Epithelial cell of alveolus of lung (primary cell): ENCODE measurements at places on chromosomes 1 and 21. TPM values are rescaled to one million over a fixed set of nuclear protein-coding genes. Genes with fewer than 3 reads are reported as not detected.

Gene AUNIP
- total RNA-seq = 2.7 and 3.2 TPM in 2 replicates

Gene LENEP
- not detected in 2 replicates for total RNA-seq

Gene PLEKHG5
- 5.3 and 15.7 TPM in 2 replicates for total RNA-seq

Gene NR5A2
- total RNA-seq = 3.2 and 4.7 TPM in 2 replicates

Gene OR2L2
- not detected in 2 replicates for total RNA-seq

Gene PTPRF
- total RNA-seq = 59.1 and 98.5 TPM in 2 replicates

Gene EDN2
- total RNA-seq = not detected in 2 replicates

Gene TRIM63
- total RNA-seq = not detected in 2 replicates

Gene SLC35F3
- total RNA-seq = 0.32 and 0.39 TPM in 2 replicates

Gene LINGO4
- total RNA-seq = not detected in 2 replicates

Gene CADM3
- total RNA-seq = 2.2 and 3.2 TPM in 2 replicates

Gene TNN
- total RNA-seq = 0.08 TPM in 1 of 2 replicates, not detected in the other

Gene MIXL1
- total RNA-seq = not detected in 2 replicates

Gene CFHR2
- total RNA-seq = not detected in 2 replicates

Gene KTI12
- total RNA-seq = 11.0 and 15.3 TPM in 2 replicates

Gene SPATA46
- total RNA-seq = not detected in 2 replicates

Gene RGS4
- total RNA-seq = 14.4 and 30.9 TPM in 2 replicates

Gene PADI2
- 1.6 and 2.3 TPM in 2 replicates for total RNA-seq

Gene SHE
- total RNA-seq = 0.24 and 0.26 TPM in 2 replicates
